NCI-H1105 (cell line): ENCODE measurements at places on chromosomes 4 and X.

DNA sequence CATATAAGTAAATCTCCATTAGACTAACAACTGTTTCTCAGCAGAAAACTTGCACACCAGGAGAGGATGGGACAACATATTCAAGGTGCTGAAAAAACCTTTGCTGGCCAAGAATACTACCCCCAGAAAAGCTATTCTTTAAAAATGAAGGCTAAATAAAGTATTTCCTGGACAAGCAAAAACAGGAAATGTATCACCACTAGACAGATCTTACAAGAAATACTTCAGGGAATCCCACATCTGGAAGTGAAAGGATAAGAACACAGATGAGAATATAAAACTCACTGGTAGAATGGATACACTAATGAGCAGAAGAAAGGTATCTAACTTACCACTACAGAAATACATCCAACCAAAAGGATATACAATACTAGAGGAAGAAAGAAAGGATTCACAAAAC, 27.0 kb upstream of the ADH1C start:
- no peak for DNase-seq

DNA sequence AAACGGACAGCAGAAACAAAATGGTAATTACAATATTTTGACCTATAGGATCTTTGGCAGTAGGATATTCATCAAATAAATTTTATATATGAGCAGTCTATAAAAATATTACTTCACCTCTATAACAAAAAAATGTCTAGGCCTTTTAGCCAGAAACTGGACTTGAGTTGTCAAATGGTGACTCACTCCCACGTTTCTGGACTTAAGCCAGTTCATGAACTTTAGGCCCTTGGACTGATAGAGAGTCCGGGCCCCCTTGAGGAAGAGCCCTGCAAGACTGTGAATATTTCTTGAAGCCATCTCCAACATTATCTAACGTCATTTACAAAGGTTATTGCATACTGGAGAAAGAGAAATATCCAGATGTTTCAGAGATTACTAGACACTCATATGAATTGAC, 106.8 kb upstream of the FAM47A start:
- DNase-seq, result no peak

GRCh38 chr4:70935038-70935695, 33.0 kb downstream of the MOB1B start:
- DNase-seq, result no peak

DNA sequence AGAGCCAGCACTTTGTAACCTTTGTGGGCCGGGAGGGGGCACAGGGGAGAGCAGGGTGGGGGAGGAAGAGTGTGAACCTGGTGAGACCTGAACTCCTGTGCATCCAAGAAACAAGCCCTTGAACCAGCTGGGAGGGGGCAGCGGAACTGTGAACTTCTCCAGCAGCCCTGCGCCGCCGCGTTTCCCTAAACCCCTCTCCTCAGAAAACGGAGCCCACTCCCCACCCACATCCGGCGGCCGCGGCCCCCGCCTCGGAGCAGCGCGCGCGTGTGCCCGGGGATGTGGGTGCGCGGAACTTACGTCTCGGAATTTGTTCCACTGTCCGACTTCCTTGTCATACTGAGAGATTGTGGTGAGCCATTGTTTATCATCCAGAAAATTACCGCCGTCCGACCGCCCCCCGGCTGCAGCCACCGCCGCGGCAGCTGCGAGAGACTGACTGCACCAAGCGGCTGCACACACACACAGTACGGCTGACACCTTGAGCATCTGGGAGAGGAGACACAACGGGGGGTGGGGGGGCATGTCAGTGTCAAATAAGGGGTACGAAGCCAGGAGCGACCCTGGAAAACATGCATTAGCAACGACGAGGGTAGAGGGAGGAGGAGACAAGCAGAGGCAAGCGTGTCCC, 494 bp downstream of the SPOCK3 start:
- no peak for DNase-seq

- no peak for DNase-seq
Observed at GRCh38 chr4:77146186-77147078, 10.6 kb upstream of the CCNG2 start.

DNA sequence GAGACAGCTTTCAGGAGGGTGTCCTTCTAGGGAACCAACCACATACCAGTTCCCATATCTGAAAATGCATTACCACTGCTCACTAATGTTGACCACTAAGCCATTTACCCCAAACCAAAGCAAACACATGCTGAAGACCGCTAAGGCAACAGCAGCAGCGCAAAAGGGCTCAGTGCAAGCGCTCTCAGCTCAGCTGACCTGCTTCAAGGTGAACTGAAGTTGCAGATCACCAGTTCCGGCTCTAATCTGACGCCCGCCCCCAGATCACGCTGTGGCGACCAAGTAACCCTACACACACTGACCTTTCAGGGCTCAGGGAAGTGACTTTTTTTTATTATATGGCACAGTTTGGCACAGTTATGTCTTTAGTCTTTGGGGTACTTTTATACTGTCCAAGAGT, 5.8 kb downstream of the MECP2 start:
- DNase-seq, result no peak

DNA sequence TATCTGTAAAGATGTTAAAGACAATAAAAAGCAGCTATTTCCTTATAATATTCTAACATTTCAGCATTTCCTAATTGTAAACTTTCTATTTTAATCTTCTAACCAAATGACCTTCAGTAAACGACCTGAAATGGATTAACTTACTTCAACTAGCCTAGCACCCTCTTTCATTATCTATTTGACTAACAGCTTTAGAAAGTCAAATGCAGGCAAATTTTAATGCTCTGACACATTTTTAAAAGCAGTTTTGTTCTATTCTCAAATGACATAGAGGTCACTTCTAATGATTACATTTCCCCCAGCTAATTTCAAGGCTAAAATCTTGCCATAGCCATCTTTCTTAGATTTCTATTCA, 41.9 kb downstream of the SLC7A11 start:
- no peak for DNase-seq

GRCh38 chr4:139735381-139736273, 70.0 kb downstream of the MGST2 start:
- no peak for DNase-seq

DNA sequence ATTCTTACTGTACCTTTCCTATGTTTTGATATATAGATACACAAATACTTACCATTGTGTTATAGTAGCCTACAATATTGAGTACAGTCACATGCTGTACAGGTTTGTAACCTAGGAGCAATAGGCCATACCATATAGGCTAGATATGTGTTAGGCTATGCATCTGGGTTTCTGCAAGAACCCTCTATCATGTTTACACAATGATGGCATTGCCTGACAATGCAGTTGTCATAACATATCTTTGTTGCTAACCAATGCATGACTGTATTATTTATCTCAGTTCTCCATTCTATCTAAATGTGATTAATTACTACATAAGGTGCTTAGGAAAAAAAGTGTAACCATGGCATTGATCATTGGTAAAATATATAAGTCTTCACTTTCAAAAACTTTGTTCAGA, 10.0 kb upstream of the SPCS3 start:
- DNase-seq, result no peak

GRCh38 chr4:143247866-143248265, 63.1 kb downstream of the USP38 start:
- DNase-seq, result no peak

DNA sequence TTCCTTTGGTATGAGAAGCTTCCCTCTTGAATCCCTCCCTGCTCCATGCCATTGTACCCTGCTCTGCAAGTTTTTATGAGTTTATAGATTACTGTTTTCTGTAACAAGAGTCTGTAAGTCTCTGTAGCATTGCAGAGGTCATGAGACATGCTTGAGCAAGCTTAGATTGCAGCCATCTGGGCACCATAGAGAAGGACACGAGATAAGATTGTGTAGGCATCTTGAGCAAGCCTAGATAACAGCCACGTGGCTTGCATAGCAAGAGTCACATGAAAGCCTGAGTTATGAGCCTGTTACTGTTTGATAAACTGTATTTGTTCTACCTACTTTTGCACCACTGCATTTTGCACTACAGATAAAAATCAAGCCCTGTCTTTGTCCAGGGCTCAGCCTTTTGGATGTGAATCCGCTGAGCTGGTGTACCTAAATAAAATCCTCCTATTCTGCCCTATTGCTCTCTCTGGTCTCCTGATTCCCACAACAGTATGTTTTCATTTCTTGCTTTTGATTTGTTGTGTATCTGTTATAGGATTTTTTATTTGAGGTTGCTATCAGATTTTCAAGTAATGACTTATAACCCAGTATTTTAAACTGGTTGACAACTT, 127.4 kb upstream of the ANKRD50 start:
- no peak for DNase-seq

DNA sequence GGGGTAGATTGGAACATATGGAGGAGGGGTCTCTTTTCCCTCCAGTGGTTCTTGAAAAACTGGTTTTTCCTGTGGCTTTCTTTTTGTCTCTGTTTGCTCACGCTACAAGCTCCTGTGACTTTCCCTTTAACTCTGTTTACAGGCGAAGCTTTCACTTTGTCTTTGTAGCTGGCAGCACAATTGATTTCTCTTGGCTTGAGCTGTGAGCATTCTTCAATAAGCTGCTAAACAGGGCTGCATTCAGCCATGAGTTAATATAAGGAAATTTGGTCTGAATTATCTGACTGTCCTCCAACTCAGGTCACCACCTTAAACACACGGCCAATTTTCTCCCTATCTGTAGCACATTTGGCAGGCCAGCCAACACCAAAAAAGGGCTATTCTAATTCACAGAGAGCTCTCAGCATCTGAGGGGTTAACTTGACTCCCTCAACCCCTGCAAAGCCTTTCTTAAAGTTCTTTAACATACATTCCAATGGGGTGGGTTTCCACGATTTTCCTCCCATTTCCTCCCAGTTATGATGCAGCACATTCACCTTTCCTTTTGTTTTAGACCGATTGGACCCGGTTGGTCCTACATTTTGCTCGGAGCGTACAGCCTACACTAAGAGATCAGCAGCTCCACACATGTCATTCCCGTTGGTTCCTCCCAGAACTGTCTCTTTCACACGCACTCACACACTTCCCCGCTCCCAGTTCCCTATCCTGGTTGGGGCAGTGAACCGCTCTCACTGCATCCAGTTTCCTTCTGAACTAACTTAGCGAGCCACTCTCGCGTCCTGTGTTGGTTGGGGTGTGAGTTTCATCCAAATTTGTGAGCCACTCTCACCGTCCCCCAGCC, 45.4 kb downstream of the UGT2A3 start:
- DNase-seq, result no peak

DNA sequence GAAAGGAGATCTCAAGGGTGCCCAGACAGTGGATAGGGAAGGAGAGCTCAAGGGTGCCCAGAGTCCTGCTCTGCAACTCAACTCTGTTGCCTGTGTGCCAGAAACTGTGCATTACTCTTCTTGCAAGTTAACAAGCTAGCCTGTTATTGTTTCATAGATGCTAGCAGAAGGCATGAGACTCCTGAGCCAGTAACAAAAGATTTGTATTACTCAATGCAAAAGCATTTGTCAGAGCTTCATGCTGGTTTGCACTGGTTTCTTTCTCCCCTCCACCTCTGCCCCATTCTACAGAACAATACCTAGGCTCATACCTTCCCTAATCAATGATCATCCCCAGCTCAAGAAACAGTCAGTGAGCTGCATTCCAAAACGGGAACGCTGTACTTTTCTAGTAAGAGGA, 124.5 kb upstream of the NEIL3 start:
- no peak for DNase-seq

GRCh38 chr4:98260047-98260578, 1.1 kb upstream of the RAP1GDS1 start:
- DNase-seq, result peak; percentile 5

DNA sequence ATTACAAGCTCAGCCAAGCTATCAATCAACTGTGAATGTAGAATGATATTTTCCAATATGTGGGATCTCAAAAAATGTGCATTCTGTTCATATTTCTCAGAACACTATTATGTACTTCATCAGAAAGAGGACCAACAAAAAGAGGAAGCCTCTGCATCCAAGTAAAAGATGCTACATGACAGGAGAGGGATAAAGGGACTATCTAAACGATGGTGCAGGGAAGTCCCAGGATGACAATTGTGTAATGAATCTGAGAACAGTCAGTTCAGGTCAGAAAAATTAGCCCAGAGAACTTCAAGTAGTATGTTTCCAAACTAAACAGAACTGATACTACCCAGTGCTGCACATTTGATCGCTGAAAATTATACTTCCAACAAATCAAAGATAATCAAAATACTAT, 127.0 kb downstream of the ZNF330 start:
- no peak for DNase-seq

DNA sequence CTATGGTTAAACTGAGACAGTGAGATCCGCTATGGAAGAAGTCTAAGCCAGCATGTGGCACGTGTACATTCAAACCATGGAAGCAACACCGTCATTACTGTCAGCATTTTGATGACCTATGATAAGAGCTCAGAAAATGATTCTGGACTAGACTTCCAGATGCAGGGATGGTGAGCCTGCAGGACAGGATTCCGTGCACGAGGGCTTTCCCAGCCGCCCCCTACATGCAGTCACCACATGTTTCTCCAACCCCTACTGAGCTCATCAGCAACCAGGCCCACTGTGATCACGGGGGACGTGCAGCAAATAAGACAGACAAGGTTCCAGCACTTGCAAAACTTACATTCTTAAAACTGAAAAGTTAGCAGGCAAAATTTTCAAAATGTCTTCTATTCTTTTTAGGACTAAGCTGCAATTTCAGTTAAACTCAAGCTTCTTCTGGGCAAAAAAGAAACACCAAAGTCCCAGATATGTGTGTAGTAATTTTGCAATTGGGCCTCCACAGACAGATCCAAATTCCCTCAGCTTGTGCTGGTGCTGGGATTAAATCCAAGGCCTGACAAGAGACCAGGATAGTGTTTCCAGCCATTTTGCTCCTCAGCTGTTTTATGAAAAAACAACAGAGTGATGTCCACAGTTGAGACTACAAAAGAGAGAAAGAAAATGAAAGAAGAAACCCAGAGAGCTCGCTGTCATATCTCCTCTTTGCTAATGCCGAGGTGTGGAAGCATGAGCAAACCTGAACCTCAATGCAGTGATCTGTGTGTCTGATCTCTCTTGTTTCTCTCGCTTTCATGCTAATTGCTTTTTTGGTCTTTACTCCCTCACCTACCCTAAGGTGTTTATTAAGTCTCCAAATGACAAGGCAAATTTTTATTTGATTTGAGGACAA, 118.2 kb downstream of the AFAP1 start:
- no peak for DNase-seq

DNA sequence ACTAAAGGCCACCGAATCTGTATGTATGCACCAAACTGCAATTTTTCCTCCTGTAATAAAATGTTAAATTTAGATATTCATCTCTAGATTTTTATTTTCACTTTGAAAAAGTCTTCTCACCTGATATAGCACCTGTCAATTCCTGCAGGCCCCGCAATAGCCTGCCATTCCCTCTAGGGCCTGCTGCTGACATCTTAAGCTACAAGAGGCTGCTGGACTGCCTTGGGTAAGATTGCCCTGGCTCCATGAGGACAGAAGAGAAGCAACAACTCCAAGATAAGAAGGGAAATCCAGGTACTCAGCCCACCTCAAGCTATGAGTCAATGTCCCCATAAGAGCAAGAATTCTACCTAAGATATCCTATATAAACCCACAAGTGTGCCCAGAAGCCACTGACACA, 230.2 kb upstream of the AGTR2 start:
- no peak for DNase-seq

DNA sequence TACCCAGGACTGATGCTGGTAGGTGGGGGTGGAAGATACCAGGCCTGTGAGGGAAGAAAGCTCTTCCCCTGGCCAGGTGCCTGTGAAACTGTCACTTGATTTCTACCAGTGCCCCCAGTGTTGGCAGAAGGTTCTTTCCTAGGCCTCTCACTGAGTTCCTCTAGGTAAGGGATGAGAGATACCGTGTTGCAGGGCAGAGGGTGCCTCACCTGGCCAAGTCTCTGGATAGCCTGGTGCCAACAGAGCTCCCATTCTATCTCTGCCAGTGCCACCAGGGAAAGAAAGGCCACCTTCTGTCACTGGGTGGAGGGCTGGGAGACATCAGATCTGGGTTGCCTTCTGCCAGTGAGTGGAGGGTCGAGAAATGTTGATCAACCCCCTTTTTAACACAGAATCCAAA, 94.1 kb downstream of the RTL5 start:
- DNase-seq, result no peak
